ENCODE measurements at places on chromosomes 7 and 10.
A peak's percentile ranks its signal among the peaks of the same experiment; 100 is the strongest.

DNA sequence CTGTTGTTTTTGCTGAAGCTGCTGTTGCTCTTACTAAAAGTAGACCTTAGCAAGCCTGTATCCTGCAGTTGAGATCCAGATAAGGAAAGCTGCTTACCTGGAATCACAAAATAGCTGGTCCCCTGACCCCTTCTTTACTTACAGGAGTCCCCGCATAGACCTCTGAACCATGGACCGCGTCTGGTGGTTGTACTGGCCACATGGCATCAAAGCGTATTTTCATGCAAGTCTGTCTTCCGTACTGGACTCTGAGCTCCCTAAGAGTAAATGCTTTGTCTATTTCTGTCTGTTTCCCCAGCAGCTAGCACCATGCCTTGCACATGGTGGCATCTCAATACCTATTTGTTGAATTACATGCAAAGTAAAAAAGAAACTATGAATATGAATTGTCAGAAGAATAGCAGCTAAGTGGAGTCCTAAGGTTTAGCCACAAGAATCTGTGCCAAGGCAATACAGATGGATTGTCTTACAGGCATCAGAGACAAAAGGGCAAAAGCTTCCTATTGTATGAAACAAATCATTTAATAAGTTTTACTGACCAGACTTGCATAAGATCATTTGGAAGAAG, 159.2 kb downstream of the PAXIP1 start:
- DNase-seq, result no peak

- DNase-seq, result no peak
Measured at GRCh38 chr10:3225561-3225960, 53.0 kb upstream of the PITRM1 start.

- no peak for DNase-seq
Measured at GRCh38 chr10:98917828-98918227, 317.8 kb downstream of the HPSE2 start.

DNA sequence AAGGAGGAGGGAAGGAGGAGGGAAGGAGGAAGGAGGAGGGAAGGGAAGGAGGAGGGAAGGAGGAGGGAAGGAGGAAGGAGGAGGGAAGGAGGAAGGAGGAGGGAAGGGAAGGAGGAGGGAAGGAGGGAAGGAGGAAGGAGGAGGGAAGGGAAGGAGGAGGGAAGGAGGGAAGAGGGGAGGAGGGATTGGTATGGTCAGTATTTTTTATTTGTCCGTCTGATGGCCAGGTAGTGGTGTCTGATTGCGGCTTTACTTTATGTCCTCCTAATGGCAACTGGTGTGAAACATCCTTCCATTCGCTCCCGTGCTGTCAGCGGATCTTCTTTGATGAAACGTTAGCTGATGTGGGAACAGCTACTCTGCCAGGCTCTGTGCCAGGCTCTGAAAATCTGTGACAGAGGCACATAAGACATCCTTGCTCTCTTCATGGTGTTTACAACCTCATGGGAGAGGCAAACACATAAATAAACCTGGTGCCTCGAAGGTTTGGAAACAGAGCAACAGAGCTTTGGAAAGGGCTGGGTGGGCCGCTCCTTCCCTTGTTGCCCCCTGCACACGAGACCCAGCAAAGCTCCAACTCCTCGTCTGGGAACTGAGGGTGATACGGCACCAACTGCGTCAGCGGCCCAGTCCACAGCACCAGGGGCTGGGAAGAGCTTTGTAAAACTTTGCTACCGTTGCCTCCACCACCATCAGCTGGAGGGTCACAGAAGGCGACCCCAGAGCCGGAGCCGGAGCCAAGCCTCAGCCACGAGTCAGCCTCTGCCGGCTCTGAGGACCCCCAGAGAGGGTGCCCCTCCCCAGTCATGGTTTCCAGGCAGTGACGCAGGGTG, 40.3 kb downstream of the PDGFA start:
- DNase-seq, result no peak

DNA sequence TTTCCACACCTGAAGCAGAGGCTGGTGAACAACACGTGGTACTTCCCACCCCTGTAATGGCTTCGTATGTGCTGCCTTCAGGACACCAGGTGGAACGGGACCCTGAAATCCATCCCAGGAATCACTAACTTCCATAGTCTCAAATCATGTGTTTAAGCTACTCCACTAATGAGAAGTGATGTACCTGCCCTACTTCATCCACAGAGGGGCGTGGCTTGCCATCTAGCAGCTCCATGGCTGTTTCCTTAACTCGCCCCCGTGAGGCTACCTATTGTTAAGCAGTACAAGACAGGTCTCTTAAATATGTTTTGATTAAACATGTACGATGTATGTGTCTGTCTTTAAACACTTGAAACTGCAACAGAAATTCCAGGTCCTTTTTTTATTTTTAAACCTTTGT, 31.8 kb downstream of the ARL3 start:
- DNase-seq, result no peak

- no peak for DNase-seq
Measured at GRCh38 chr7:141158561-141158960, 84.7 kb downstream of the TMEM178B start.

- DNase-seq, result no peak
Measured at GRCh38 chr7:25596443-25596842, 368.2 kb upstream of the NPVF start.

- peak; percentile 6 for DNase-seq
Measured at GRCh38 chr7:104946338-104946737, 67.7 kb upstream of the KMT2E start.

GRCh38 chr7:34569975-34570699, 87.9 kb upstream of the NPSR1 start:
- DNase-seq, result no peak

DNA sequence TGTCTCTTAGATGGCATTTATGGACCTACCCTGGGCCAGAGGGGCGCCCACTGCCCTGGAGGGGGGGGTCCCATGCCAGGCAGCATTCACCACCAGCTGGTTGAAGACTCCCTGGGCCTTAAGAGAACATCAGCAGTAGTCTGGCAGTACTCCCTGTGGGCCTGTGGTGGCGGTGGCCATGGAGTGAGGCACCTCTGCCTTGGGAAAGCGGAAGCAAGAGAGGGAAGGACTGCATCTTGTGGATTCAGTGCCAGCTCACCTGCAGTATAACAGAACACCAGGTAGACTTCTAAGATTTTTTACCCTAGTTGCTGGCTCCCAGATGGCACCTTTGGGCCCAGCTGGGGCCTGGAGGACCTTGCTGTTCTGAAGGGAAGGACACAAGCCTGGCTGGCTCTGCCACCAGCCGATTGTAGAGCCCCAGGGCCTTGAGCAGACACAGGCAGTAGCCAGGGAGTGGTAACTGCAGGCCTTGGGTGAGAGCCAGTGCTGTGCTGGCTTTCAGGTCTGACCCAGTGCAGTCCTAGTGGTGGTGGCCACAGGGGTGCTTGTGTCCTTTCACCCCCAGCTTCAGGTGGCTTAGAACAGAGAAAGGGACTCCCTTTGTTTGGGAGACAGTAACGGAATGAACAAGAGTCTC, 15.8 kb downstream of the PLAC9 start:
- DNase-seq, result no peak

DNA sequence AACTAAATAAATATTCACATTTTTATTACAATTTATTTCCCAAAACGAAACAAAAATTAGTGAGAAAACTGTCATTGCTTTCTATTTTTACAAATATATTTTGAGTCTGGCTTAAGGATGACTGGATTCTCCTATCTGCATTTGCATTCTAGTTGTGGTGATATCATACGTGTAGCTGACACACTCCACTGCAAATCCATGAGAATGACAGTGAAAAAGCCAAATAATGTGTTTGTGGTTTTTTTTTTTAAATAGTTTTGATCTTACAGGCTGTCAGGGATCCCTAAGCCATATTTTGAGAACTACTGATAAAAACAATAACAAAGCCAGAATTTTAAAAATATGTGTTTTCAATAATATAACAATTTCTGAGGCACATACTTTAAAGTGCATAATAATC, 5.8 kb upstream of the STAMBPL1 start:
- DNase-seq, result no peak

DNA sequence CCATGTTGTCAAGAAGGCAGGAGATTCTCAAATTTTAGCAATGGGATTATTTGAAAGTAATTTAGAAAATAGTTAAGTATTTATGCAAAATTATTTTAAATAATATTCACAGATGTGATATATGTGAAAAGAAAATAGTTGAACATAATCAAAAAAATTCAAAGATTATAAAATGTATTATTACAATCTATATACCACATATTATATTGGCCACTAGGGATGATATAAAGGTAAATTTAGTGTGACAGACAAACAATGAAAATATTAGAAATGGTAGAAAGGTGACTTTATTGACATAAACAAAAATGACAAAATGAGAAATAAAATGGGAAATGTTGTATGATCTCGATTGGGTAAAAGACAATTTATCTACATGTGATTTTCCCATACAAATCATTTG, 385.5 kb downstream of the PCDH15 start:
- DNase-seq, result no peak

- DNase-seq, result no peak
Measured at GRCh38 chr10:98899018-98899417, 336.6 kb downstream of the HPSE2 start.

DNA sequence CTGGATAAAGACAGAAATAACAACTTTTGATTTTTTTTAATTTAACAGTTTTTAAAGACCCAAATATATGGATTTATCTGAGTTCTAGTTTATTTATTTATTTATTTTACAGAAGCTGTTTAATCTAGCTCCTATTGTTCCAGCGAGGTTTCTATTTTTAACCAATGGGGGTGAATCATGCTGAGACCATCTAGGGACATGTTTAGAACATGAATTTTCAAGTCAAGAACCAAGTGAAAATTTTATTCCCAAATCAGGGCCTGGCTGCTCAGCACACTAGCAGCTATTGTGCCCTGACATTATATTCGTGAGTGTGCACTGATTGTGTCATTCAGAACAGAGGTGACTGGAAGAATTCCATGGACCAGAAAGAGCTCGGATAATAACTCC, 24.6 kb upstream of the MPP7 start:
- DNase-seq, result no peak

DNA sequence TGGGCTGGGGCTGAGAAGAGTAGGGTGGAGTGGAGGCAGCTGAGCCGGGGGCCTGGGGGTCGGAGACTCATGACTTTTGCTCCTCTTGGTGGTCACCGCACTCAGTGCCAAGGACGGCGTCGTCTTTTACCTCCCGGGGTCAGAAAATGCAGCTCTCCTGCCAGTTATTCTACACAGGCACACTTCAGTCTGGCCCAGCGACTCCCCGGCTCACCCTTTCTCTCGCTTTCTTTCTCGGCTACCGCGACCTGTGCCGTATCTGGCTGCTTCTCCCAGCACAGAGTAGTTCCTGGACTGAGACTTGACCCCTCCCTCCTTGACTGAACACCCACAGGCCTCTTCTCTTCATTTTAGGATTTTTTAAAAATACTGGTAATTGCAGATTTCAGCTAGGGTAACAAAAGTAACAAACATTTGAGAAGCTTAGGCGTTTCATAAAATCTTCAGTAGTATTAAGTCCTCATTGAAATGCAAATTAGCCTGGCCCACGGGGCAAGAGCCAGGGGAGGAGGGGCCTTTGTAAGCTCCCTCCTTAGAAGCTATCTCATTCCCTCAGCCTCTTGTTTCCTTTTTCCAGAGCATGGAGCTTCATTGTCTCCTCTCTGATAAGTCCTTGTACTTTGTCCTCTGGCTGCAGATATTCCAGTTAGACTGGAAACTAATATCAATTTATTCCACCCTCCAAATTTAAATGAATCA, 1.1 kb upstream of the PRLHR start:
- no peak for DNase-seq

GRCh38 chr10:127921753-127922145, 14.8 kb downstream of the PTPRE start:
- no peak for DNase-seq

DNA sequence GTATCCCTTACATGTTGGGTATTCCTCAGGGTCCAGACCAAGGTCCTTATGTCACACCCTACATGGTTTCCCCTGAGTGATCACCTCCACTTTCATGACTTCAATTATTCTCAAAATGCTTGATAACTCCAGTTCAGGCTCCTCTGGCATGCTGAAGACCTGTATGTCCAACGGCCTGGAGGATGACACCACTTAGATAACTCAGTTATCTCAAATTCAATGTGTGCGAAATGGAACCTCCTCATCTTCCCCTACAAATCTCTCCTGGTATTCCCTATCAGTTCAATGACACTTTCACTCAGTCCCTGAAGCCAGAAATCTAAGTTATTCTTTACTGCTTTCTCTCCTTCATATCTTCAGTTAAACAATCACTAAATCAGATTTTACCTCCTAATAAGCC, 8.7 kb upstream of the LUC7L2 start:
- no peak for DNase-seq

- DNase-seq, result no peak
Measured at GRCh38 chr10:78433766-78434535, 400.3 kb downstream of the RPS24 start.

- peak; percentile 14 for DNase-seq
Measured at GRCh38 chr10:11874568-11875493, 51.7 kb downstream of the PROSER2 start.

DNA sequence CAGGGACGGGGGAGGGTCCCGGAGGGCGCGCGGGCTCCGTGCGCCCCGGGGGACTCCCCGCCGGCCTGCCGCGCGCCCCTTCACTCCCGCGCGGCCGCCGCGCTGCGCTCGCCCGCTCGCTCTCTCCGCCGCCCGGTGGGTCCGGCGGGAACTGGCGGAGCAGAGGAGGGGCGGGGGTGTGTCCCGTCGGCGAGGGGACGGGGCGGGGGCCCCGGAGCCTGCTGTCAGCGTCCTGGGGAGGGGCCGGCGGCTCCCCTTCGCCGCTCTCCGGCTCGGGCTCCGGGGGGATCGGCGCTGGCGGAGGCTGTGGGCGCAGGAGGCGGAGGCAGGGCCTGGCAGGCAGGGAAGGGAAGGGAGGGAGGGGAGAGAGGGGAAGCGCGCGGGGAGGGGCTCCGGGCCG, at the start of gene SH3PXD2A:
Gene SH3PXD2A, minus strand, starts transcription at position 153 of the 400 bp plus-strand sequence. CDS start 310 bp downstream, outside the sequence.
- DNase-seq, result peak; percentile 12

DNA sequence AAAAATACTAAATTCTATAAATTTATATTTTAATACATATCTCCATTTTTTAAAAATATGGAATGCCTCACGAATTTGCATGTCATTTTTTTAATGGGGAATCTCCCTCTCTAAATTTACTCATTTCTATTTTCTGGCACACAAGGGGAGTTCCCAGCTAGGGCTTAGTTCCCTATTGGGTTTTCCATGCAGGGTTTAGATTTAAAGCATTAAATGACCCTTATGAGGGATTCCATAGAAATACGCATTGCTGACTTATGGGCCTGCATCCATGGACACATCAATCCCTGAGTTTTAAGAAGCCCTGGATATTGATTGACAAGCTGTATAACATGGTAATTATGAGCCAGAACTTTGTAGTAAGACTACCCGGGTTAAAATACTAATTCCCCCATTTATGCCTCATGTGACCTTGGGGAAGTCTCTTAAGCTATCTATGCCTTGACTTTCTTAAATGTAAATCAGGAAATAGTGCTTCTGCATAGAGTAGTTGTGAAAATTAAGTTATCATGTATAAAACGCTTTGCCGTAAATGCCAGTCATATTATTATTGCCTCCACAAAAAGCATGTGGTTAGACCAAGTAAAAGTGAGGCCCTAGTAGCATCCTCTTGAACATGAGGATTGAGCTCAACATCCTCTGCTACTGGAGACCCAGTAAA, 78.8 kb upstream of the ANKRD1 start:
- no peak for DNase-seq

DNA sequence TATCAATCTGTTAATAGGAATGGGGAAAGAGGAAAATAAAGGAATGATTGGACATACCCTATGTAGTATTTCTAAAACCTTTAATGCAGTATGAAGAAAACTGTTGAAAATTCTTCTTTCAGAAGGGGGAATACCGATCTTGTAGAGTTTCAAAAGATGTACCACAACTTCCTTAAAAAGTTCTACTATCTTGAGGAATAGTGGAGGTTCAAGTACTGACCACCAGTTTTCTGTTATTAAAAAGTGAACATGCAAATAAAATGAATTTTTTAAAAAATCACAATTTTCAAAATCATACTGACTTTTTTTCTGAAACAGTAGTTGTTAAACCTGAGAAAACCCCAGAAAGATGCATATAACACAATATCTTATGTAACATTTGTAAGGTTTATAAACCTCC, 86.5 kb downstream of the HERC4 start:
- DNase-seq, result no peak
